ENCODE measurements at places on chromosomes 13 and 19.

DNA sequence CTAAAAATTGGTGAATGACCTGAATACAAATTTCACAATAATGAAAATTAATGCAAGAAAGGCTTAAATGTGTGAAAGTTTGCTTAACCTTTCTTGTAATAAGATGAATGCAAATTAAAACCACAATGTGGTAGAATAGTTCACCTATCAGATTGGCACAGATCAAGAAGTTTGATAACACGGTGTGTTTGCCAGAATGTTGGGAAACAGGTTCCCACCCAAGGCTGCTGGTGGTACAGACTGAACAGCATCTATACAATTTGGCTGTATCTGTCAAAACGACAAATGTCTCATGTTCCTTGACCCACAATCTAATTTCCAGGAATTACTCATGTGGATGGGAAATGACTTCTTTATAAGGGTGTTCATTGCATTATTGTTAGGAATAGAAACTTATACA lies 8.6 kb upstream of the IRS2 start:
- no peak for DNase-seq

DNA sequence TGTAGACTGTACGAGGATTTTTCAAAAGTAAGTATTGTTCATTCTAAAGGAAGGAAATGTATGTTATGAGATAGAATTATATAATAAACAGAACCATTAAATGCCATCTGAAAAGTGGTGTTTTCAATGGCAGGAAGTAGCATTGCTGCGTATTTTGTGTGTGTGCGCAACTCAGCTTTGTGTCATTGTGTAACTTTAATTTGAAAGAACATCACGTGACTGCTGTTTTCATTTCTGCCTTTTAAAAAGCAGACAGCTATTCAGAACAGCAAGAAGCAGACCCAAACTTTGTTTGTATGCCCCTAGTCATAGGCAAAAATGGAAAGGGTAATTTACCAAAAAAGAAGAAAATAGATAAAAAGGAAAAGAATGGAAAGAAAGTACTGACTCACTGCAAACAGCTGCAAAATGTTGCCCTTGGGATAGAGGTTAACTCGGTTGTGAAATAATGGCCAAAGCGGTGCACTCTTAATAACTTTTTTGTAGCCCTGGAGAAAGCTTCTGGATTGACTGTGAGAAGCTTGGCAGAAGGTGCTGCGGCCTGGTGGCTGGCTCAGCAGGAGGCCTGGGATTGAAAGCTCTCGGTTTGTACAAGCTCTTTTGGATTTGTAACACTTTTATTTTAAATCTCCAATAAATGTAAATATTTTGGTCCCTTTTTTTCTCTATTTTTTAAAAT lies 97.3 kb downstream of the GGACT start:
- DNase-seq: no peak

DNA sequence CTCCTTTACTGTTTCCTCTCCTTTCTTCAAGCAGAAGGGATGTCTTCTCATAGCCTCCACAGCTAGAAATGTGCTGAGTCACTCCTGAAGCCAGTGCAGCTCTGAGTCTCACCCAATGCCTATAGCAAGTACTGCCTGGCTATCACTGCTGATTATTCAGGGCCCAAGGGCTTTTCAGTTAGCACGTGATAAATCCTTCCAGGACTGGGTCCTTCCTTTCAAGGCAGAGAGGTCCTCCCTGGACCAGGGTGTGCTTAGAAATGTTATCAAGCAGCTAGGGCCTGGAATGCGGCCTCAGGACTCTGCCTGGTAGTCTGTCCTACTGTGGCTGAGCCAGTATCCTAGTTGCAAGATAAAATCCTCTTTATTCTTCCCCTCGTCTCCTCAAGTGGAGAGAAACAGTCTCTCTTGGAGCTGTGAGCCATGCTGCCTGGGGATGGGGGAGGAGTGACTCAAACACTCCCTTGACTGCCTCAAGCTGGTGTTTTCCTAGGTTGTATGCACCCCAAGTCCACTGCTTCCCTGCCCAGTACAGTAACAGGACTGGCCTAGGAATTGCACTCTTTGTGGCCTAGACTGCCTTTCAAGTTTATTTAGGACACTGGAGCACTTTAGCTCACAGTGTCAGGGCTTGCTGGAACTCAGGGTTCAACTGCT lies 198.7 kb upstream of the SERP2 start:
- no peak for DNase-seq

DNA sequence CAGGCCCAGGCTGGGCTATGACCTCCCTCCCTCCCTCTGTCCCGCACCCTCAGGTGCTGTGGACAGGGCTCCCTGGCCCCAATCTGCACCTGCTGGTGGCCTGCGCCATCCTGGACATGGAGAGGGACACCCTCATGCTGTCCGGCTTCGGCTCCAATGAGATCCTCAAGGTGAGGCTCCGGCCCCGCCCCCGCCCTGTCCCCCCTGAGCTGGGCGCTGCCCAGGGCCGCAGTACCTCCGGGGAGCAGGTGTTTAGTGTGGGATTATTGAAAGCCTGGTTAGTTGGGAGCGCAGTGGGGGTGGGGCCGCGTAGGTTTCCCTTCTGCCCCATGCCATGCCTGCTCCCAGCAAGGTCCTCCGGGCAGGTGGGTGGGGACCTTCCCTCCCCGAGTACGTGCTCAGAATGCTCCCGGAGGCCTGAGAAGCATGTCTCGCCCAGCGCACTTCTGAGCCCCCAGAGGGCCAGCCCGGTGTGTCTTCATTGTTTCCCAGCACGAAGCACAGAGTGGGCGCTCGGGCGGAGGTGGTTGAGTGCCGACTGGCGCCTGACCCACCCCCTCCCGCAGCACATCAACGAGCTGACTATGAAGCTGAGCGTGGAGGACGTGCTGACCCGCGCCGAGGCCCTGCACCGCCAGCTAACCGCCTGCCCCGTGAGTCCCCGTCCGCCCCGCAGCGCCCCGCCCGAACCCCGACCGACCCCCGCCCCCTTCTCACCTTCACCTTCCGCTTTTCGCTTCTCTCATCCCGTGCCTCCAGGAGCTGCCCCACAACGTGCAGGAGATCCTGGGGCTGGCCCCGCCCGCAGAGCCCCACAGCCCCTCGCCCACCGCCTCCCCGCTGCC lies 8.8 kb downstream of the IL4I1 start:
- no peak for DNase-seq

DNA sequence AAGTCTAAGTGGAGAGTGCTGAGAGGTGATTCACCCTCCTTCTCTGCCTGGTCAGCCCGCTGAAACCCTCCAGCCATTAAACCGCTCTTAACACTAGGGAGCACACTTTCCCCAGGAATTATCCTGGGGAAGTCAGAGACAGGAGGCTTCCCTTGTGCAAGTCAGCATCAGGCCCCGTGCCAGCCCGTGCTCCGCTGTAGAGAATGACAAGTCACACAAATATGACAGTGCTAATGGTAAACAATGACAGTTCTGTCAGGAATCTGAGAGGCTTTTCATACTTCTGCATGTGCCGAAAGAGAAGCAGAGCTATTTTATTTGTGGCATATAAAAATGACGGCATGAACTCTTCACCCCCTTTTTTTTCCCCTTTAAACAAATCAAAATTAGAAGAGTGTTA lies 816.9 kb upstream of the SLC10A2 start:
- no peak for DNase-seq

- no peak for DNase-seq
Measured at GRCh38 chr19:10952809-10953208, 8.0 kb upstream of the SMARCA4 start.

DNA sequence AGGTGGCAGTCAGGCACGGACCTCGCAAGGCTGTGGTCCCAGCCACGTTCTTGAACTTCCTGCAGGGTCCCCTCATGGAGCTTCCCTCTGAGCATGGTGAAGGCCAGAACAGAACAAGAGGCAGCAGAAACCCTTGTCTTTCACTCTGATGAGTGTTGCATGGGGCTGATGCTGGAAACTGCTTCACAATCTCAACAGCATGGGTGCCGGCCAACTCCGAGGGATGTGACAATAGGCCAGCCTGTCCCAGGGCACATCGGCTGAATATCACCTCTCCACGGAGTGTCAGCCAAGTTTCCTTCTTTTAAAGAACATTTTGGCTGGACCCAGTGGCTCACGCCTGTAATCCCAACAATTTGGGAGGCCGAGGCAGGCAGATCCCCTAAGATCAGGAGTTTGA lies 173.9 kb downstream of the FOXO1 start:
- DNase-seq: no peak

DNA sequence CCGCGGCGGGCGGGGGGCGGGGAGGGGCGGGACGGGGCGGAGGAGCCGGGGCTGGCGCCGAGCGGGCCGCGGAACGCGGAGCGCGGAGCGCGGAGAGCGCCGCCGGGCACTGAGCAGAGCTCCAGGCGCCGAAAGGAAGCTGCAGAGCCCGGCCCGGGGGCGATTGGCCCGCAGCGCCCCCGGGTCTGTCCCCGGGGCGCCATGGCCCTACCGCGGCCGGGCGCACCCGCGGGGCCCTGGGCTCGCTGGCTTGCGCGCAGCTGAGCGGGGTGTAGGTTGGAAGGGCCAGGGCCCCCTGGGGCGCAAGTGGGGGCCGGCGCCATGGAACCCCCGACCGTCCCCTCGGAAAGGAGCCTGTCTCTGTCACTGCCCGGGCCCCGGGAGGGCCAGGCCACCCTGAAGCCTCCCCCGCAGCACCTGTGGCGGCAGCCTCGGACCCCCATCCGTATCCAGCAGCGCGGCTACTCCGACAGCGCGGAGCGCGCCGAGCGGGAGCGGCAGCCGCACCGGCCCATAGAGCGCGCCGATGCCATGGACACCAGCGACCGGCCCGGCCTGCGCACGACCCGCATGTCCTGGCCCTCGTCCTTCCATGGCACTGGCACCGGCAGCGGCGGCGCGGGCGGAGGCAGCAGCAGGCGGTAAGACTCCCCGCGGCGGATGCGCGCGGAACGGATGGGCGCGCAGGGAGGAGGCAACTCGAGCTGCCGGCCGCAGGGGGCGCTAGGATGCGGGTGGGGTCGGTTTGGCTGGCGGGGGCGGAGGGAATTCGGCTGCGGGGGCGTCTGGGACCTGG lies at the start of gene PDE4A:
TSS of gene PDE4A (plus strand) at position 95 of the 796 bp plus-strand sequence. CDS start at position 322, 227 bp downstream.
- DNase-seq: no peak

GRCh38 chr13:38862443-38862842 lies 128.2 kb downstream of the STOML3 start:
- DNase-seq: no peak

DNA sequence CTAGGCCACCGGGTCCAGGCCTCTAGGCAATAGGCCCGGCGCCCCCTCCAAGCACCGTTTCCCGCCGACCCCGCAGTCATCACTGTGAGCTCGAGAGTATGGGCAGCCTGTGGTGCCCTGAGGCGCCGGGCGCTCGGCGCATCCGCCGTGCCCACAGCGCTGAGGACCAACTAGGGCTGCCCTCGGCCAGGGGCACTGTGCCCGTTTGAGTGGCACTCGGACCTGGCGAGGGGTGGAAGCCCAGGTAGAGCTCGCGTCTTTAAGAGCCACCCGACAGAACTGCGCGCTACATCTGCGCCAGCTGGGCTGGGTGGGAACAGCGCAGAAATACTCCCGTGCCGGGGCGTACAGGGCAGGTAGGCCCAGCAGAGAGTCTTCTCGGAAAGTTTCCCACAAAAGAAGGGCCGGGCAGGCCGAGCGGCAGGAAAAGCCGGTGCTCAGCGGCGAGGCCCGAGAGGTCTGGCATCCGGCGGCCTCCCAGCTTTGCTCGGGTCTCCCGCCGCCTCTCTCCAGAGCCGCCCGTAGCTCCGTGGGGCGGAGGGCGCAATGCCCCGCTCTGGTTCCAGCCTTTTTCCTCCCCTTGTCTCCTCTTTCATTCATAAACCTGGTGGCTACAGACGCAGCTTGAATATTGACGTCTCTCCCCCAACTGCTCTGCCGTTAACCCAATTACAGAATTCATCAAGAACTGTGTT lies 5.4 kb upstream of the SOX1 start:
- DNase-seq: no peak

GRCh38 chr19:58514564-58515022 lies 2.8 kb upstream of the SLC27A5 start:
- no peak for DNase-seq

- DNase-seq: no peak
Measured at GRCh38 chr13:95524264-95524901, 28.1 kb upstream of the CLDN10 start.

DNA sequence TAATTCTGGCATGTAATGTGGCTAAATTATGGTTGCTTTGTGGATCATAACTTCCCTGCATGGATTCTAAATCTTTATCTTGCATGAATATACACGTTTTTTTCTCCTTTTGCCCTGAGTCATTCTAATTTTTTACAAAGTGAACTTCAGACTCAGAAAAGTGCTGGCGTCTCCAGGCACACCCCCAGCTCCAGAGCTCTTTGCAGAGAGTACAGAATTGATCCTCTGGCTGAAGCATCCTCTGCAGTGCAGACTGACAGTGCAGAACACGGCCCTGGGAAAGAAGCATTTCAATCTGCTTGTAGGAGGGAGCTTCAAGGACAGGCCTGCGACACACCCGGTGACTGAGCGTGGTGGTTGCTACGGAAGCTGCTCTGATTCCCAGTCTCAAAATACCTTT lies 228.1 kb downstream of the FGF9 start:
- DNase-seq: no peak

GRCh38 chr19:2529473-2529918 lies 53.6 kb downstream of the GADD45B start:
- no peak for DNase-seq

- DNase-seq: no peak
Measured at GRCh38 chr19:55486043-55486970, 1.3 kb downstream of the NAT14 start.

DNA sequence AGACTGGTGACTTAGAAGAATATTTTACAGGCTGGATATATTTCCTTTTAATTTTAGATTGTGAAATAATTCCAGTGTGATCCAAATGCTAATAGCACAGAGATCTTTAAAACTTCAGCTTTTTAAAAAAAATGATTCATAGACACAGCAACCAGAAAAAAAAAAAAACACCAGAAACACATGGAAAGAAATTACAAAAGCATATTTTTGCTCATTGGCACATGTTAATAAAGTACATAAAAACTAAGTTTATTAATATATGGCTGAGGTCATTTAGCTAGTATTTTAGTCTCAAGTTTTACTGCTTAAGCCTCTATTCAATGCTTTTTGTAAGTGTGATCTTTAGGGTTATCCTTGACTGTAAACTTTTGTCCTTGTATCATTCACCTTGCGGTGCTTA lies 577 bp downstream of the MYO16 start:
- no peak for DNase-seq

- no peak for DNase-seq
Measured at GRCh38 chr13:111079375-111079774, 35.7 kb upstream of the ARHGEF7 start.

- DNase-seq: peak; percentile 27
Measured at GRCh38 chr19:18612772-18613588, at the start of gene TMEM59L. Gene TMEM59L (plus strand): TSS chr19:18612870. CDS start chr19:18612959, 89 bp downstream.

- no peak for DNase-seq
Measured at GRCh38 chr19:2973229-2973628, 4.1 kb upstream of the TLE6 start.
